Right atrium auricular region (tissue), 2 donors: ENCODE measurements at places on chromosomes 16 and 17. TPM values are rescaled to one million over a fixed set of nuclear protein-coding genes. Genes with fewer than 3 reads are reported as not detected.

DNA sequence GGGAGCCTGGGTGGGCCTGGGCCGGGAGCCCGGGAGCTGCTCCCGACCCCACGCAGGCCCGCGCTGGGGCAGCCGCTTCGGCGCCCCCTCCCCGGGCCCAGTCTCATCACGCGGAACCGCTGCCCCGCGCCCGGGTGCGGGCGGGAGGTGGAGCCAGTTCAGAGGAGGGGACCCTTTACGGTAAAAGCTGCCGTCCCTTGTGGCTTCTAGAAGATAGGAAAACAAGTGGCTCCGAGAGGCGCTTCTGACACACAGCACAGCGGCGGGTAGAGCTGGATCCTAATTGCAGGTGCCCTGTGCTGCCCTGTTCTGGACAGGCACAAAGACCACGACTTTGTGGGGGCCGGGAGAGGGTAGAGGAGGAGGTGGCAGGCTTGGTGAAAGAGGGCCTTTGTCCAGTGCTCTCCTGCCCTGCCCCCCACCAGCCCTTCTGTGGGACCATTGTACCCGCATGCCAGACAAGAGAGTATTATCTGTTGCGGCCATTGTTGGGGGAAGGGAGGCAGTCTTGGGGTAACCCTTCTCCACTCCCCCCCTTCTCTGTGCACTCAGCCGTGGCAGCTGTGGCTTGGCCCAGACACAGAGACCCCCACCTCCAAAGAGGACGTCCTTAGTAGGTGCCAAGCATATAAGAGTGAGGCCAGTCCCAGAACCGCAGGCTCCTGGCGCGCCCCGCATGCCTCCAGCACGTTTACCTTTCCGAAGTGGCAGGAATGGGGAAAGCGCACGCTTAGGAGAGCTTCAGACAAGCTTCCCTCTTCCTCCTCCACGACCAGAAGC is 736 bp downstream of the CNP start:
- H3K4me1 ChIP-seq: peaks cover 30% of the 10 kb centered on the region
- no peaks in the 10 kb centered on the region for H3K27me3 ChIP-seq
- H3K4me3 ChIP-seq: peak overlapping the region; percentile 71
- DNase-seq: no peak
- peaks cover 10% of the 10 kb centered on the region for H3K36me3 ChIP-seq

ZNF747 gene
- 13.3 TPM for total RNA-seq

C17orf67 gene
- total RNA-seq: 0.51 TPM

- no peaks in the 10 kb centered on the region for H3K36me3 ChIP-seq
- H3K4me3 ChIP-seq: no peak overlapping the region
- H3K4me1 ChIP-seq: no peaks in the 10 kb centered on the region
- H3K27me3 ChIP-seq: no peaks in the 10 kb centered on the region
- DNase-seq: no peak
Observed at GRCh38 chr17:34647511-34647910, 68.1 kb downstream of the TMEM132E start.

DNA sequence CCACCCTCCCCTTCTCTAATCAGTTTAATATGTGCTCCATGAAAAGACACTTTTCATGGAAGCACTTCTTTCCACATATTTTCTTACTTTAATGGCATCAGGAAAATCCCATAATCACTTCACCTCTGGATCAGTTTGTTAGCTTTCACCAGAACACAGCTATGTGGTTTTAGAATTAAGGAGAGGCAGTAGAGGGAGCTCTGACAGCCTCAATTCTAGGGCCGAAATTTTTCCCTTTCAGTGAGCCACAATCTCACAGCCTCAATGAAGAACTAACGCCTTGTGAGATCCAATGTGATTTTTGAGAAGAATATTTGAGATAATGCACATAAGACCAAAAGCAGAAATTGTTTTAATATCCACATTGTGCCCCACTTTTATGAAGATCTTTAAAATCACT is 1494.0 kb upstream of the CDH8 start:
- H3K27me3 ChIP-seq: no peaks in the 10 kb centered on the region
- no peaks in the 10 kb centered on the region for H3K36me3 ChIP-seq
- H3K27ac ChIP-seq: no peak overlapping the region
- no peak for DNase-seq
- H3K4me1 ChIP-seq: no peaks in the 10 kb centered on the region
- no peak overlapping the region for H3K4me3 ChIP-seq

DNA sequence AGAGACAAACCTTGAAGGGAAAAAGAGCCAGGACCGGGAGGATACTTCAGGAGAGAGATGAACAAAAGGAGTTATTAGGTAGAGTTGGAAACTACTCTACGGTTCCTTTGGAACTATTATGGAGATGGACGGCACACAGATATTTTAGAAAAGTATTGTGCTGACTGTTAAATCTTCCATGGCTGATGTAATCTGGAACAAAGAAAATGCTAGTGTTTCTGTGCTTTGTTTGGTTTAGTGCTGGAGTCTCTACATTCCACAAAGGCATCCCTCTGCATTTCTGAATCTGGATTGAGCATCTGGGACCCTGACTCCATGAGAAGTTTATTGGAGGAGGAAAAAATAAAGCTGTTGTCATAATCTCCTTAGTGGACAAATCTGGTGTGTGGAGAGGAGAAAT is 57.2 kb downstream of the RPGRIP1L start:
- H3K27ac ChIP-seq: no peak overlapping the region
- H3K4me1 ChIP-seq: no peaks in the 10 kb centered on the region
- no peak for DNase-seq
- H3K36me3 ChIP-seq: no peaks in the 10 kb centered on the region
- H3K27me3 ChIP-seq: no peaks in the 10 kb centered on the region

PRSS33 gene
- total RNA-seq: not detected

- H3K4me3 ChIP-seq: no peak overlapping the region
- H3K27ac ChIP-seq: no peak overlapping the region
Observed at GRCh38 chr17:73773702-73774101, 129.5 kb upstream of the SDK2 start.

DNA sequence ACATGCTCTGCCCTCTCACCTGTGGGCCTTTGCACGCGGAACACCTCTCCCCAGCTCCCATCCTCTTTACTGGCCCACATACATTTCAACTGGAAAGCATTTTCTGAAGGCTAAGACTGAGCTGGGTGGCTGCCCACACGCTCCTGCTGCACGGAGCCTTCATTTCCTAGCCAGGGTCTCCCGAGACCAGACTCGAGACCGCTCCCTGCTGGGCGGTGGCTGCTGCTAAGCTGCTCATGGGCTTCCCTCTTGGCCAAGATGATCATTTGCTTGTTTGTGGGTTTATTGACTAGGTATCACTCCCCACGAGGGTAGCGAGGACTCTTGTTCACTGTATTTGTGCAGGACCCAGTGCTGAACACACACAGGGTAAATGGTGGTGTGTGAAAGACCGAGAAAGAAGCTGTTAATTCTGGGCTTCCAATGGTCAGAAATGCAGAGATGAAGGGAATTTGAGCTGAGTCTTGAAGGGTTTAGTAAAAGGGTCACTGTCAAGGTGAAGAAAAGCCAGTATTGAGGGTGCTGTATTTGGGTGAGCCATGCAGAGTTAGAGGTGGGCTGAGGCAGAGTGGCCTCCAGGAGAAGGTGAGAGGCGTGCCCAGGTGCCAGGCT is 907 bp downstream of the TRAPPC2L start:
- H3K27ac ChIP-seq: peak overlapping the region; percentile 74
- peaks cover 38% of the 10 kb centered on the region for H3K36me3 ChIP-seq
- no peaks in the 10 kb centered on the region for H3K27me3 ChIP-seq
- peak overlapping the region; percentile 63 for H3K4me3 ChIP-seq
- peaks cover 22% of the 10 kb centered on the region for H3K4me1 ChIP-seq

SDR42E1 gene
- 0.11 TPM for total RNA-seq

DNA sequence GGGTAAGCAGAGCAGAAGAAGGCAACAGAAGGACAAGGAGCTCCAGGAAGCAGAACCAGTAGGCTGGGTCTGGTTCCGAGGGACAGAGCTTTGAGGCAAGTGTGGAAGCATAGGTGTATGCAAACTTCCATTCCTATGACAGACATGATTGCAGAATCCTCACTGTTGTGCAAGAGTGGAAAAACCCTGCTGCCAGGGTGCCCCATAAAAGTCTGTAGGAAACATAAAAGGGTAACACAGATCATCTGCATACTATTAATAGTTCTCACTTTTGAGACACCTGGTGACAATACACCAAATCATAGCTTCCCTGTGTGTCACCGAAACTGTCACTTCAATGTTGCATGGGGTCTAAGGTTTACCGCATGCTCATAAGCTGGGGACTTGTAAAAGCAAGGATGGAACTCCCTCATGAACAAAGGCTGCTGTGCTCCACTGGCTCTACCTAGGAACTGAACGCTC is 39.7 kb downstream of the ARHGAP17 start:
- DNase-seq: no peak
- H3K36me3 ChIP-seq: peaks cover 32% of the 10 kb centered on the region
- no peaks in the 10 kb centered on the region for H3K4me1 ChIP-seq
- no peak overlapping the region for H3K27ac ChIP-seq

DNA sequence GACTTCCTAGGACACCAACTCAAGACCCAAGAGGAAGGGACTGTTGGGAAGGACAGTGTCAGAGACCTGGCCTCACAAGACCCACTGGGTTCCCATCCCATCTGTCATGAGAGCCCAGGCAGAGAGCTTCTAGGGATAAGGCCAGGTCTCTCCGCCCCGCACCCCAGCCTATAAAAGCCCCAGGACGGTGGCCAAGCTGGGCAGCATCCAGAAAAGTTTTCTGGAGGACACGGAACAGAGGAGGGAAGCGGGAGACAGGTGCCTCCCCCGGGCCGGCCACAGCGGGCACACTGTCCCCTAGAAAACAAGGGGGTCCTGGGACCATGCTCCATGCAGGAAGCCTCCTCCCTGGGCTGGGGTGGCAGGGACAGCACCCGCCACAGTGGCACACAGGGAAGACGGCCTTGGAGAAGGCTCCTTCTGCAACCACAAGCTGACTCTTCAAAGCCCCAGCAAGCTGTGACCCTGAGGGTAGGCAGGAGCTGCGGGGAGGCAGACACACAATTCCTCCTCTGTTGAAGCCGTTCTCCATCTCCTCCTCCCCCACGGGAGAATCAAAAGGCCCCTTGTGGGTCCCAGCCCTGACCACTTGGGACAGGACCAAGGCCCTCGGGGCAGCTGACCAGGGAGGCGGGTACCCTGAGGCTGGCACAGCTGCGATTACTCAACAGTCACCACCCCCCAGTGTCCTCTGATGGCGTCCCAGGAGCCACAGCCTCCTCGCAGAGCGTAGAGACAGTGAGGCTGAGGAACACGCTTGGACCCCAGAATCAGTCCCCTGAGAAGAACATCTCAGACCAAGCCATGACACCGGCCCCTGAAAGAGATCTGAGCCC is 26.1 kb downstream of the TRPV3 start:
- H3K4me3 ChIP-seq: no peak overlapping the region
- no peaks in the 10 kb centered on the region for H3K27me3 ChIP-seq
- H3K4me1 ChIP-seq: peaks cover 25% of the 10 kb centered on the region
- DNase-seq: no peak

CSH2 gene
- not detected for total RNA-seq

GRCh38 chr17:69856946-69857345 is 218.1 kb upstream of the KCNJ16 start:
- H3K36me3 ChIP-seq: no peaks in the 10 kb centered on the region
- H3K27me3 ChIP-seq: no peaks in the 10 kb centered on the region
- H3K27ac ChIP-seq: no peak overlapping the region
- no peaks in the 10 kb centered on the region for H3K4me1 ChIP-seq

DNA sequence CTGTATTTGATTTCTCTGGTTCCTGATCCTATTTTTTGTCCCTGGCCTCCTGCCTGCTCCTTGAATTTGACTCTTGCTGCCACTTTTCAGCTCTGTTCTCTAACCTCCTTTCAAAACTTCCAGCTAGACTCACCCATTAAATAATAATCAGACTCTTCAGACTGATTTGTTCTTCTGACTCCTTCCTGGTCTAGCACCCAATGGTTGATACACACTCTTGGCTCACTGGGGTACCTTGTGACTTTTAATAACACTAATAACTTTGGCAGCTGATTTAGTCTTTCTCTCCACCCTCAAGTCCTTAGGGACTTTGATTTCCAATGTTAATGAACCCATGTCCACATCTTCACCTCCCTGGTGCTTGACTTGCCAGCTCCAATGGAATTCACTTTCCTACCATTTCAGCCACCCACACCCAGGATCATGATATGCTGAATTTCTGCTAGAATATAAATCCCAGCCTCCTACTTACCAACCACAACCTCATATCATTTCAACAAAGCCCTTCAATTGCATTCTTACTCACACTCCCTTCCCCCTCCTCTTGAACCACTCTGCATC is 19.7 kb upstream of the C16orf82 start:
- H3K4me1 ChIP-seq: no peaks in the 10 kb centered on the region
- DNase-seq: no peak
- H3K27me3 ChIP-seq: no peaks in the 10 kb centered on the region
- no peak overlapping the region for H3K4me3 ChIP-seq

TBC1D26 gene
- total RNA-seq: not detected

DNA sequence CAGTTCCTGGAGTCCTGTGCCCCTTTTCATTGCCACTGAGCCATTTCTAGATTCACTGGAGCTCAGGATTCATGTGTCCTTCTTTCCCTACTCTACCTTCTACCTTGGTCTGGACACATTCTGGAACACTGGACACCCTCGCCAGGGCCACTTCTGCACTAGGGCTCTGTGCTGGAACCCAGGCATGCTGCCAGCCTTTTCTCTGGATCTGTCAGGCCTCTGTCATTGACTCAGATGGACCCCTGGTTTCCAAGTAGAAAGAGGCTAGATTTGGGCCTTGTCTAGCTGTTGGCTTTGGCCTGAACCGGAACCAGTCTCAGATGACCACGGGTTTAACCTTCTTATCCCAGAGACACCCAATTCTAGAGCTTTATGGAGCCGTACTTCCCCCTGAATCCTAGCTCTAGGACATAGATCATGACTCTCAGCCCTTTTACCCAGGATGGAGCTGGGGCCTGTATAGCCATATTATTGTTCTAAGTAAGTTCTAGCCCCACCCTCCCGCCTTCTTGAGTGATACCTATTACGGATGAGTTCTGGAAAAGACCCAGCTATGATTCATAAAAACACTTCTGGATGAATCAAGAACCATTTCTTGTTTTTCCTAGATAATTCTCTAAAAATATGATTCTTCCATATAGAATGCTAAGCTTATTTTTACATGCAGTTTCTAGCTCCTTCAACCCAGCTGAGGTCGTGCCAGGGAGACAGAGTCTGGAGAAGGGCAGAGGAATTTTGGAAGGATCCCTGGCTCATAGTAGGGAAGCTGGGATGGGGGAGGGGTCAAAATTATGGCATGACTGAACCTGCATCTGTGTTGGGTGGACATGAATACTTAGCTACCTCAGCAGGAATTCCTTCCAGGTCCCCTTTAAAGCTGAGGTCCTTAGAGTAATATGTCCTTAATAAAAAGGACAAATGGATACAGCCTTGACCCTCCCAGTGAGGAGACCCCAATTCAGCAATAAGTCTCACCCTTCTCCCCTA is 1.1 kb upstream of the CHRNB1 start:
- H3K36me3 ChIP-seq: no peaks in the 10 kb centered on the region
- H3K4me1 ChIP-seq: peaks cover 45% of the 10 kb centered on the region
- H3K4me3 ChIP-seq: no peak overlapping the region
- DNase-seq: no peak
- peak overlapping the region; percentile 88 for H3K27ac ChIP-seq

HOXB9 gene
- total RNA-seq: not detected
